ENCODE measurements at places on chromosomes 3 and 15. TPM values are rescaled to one million over a fixed set of nuclear protein-coding genes. Genes with fewer than 3 reads are reported as not detected.

- DNase-seq = no peak
Measured at GRCh38 chr15:32691689-32692038, 26.1 kb upstream of the GREM1 start.

- DNase-seq = no peak
Measured at GRCh38 chr3:89368846-89369245, 261.4 kb downstream of the EPHA3 start.

- DNase-seq = no peak
Measured at GRCh38 chr15:22227411-22228100, 147.2 kb downstream of the OR4M2 start.

SLC28A2 gene
- not detected for total RNA-seq

DNA sequence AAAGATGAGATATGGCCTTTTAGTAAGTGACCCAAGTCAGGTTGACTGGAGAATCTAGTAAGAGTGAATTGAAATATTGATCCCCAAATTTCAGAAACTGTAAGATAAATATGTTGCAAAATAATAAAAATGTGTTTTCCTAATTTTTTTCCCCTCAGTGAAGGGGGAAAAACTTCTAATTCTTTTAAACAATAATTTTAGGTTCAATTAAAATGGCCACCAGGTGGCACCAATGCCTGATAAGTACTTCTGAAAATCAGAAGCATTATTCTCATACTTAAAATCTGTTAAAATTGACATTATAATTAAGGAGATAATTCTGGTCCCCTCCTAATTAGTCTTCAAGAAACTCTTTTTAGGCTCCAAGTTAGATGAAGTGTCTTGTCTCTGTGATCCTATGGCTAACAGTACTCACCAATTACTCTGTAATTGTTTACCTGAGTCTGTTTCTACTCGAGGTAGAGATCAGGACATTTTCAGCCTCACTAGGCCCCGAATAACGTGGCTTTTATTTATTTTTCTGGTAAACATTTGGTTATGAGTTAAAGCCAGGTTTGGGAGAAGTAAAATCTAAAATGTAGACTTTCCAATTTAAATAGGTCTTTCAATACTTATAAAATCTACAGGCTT lies 52.6 kb downstream of the NMD3 start:
- no peak for DNase-seq

GRCh38 chr3:150268426-150269391 lies 139.4 kb upstream of the TSC22D2 start:
- no peak for DNase-seq

GRCh38 chr3:113103588-113103987 lies 107.8 kb upstream of the BOC start:
- no peak for DNase-seq

- no peak for DNase-seq
Measured at GRCh38 chr3:151403246-151403645, 18.7 kb upstream of the P2RY12 start.

DNA sequence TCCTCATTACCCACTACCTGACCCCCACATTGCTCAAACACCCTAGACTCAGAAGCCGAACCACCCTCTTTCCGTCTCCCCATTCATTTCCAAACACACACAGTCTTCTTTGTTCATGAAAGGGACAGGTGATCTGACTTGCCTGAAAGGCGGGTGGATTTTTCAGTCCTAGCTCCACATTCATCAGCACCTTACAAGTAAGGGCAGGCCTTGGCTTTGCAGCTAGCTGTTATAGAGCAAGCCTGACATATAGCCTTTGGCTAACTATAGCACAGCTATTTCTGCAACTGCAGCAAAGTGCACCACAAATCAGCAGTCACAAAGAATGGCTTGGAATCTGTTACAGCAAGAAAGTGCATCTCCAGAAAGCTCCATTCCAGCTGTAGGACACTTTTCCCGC lies 139.8 kb downstream of the XXYLT1 start:
- no peak for DNase-seq

IL17RD gene
- total RNA-seq = 31.1 TPM

DNA sequence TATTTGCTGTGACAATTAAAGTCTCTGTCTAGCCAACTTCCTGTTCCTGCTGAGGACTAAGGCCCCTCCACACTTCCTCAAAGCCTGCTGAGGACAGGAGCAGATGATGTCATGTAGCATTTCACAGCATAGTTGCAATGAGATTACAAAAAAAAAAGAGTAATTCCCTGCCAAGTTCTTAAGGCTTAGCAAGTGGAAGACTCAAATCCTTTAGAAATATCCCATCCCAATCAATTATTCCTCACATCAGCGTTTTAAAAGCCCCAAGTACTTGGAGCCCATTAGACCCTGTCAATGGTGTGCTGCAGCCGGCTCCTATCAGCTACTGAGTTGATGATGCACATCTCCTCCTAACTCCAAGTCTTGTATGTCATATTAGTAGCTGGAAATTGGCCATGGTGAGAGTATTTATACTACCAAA lies 51.7 kb downstream of the TRANK1 start:
- DNase-seq = no peak

- no peak for DNase-seq
Measured at GRCh38 chr15:78178064-78178463, 28.9 kb downstream of the IDH3A start.

- DNase-seq = no peak
Measured at GRCh38 chr3:30626443-30627180, 20.2 kb downstream of the TGFBR2 start.

MUC20 gene
- total RNA-seq = not detected

ARPC4 gene
- total RNA-seq = 164 TPM

DNA sequence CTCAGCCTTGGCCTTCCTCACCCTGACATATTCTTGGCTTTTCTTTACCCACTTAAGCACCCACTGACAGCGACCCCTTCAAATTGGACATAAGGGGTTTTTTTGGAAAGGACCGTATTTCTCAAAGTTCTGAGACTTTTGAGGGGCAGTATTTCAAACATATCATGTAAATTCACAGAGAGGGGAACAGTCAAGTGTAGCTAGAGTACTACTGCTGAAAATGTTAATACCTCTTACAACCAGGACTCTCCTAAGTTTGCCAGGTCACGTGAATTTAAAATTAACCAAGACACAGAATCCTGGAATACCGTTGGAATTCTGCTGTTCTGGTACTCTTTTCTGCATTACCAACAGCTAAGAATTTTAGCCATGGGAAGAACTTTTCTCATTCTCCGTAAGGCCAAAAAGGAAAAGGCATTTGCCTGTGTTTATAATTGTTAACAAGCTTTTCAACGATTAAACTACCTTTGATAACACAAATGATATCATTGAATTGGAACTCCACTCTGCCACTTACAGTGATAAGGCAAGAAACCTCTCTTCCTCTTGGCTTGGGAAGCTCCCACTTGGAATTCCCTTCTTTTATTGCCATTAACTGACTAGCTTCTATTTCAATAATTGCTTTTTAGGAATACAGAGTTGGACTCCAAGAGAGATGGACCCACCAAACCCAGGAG lies 597 bp upstream of the GBE1 start:
- DNase-seq = no peak

DNA sequence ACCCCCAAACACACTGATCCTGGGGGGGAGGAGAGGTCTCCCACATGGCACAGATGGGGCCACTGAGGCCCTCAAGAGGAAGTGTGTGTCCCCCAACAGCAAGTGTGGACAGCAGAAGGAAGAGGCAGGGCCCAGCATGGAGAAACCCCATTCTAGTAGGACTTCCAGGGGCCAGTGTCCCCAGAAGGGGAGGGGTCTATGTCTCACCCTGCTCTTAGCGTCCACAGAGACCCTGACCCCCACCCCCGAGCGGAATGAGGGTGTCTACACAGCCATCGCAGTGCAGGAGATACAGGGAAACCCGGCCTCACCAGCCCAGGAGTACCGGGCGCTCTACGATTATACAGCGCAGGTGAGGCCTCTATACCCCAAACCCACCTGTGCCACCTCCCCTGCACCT lies 35.3 kb downstream of the TSPAN3 start:
- DNase-seq = no peak

Data from glutamatergic neuron (in vitro differentiated cells).